HFF-Myc (cell line): ENCODE measurements at places on chromosomes 6 and 20.

GRCh38 chr6:116108836-116109235, 8.2 kb downstream of the NT5DC1 start:
- DNase-seq = no peak

- DNase-seq = no peak
These were observed 465.2 kb downstream of the CD83 start for GRCh38 chr6:14582749-14583148.

GRCh38 chr6:148074291-148074690, 268.3 kb upstream of the SASH1 start:
- no peak for DNase-seq

DNA sequence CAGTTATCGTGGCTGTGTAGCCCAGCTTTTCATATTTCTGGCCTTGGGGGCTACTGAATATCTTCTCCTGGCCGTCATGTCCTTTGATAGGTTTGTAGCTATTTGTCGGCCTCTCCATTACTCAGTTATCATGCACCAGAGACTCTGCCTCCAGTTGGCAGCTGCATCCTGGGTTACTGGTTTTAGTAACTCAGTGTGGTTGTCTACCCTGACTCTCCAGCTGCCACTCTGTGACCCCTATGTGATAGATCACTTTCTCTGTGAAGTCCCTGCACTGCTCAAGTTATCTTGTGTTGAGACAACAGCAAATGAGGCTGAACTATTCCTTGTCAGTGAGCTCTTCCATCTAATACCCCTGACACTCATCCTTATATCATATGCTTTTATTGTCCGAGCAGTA, 475 bp downstream of the OR2B6 start:
- no peak for DNase-seq

DNA sequence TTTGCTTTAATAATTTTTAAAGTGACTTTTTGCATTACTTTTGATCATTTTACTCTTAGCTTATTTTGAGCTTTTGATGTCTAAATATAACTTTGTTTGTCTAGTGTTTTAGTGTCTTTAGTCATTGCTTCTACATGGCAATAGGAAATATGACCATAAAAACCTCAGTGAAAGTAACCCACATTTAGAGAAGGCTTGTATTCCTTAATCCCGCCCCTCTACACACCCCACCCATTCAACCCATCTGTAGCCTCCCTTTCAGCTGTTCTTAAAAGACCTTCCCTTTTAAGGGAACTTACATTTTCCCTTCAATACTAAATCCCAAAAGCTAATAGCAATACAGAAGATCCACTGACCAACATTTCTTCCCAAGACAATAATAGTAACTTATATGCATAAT, 225.4 kb downstream of the LAMA2 start:
- no peak for DNase-seq

DNA sequence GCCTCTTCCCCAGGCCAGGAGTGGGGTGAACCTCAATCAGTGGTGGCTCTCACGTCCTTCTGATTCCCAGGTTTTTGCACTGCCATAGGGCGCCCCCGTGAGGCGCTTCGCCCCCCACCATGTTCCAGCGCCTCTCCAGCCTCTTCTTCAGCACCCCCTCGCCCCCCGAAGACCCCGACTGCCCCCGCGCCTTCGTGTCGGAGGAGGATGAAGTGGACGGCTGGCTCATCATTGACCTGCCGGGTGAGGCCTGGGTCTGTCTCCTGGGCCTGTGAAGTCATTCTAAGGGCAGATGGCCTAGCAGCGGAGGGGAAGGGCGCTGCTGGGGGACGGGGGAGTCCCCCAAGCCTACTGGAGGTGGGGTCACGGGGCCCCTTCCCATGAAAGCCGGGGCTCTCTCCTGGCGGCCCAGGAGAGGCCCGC, 4.5 kb downstream of the TP53INP2 start:
- DNase-seq = no peak

DNA sequence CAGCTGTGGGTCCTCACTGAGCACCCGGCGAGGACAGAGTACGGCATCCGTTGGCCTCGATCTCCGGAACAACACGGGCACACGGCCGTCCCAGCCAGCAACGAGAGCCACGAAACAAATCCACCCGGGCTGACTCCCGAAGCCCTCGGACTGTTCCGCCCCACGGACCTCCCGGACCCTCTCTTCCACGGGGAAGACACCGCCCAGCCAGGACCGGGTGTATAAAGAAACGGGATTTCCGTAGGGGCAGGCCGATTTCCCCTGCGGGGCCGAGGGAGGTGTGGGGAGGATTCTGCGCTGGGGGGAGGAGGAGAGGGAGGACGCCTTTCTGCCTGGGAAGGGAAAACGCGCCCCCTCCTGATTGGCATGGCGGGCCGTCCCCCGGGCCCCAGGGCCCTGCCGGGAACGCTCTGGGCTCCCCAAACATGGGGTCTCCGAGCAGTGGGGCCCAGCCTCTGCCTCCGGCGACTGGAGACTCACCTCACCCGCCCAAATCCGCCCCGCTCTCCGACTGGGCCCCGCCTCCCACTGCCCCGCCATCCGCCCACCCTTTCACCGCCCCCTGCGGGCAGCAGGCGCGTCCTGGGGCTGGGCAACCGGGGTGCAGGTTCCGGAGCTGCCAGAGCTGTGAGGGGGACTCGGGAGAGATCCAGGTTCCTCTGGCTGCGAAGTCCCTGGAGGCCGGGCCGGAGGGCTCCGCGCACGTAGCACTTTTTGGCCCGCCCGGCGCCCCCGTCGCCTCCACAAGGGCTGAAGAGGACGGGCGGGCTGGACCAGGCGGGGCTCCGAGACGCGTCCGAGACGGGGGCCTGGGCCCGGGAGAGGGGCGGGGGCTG, 679 bp upstream of the PPDPF start:
- no peak for DNase-seq

DNA sequence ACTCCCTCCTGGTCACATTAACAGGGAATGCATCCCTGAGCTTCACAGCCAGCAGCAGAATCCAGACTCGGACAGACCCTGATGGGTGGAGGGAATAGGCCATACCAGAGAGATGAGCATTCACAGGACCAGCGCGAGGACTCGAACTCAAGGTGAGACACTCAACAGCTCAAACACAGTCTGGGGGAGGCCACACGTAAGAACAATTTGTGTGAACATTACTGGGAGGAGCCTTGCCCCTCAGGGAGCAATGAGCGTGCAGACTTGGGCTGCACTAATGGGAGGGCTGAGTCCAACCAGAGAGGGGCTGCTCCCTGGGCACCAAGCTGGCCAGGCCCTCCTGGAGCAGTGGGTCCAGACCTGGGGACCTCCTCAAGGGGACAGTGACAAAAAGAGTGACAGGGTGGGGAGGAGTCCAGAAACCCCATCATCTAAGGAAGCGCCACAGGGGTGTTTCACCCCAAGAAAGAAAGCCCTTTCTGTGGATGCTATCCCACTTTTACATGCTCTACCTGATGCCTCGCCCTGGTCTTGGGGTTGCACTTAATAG, 118.4 kb downstream of the MRPL14 start:
- DNase-seq = no peak

- DNase-seq = no peak
These were observed 30.7 kb upstream of the CST5 start for GRCh38 chr20:23910210-23910609.

DNA sequence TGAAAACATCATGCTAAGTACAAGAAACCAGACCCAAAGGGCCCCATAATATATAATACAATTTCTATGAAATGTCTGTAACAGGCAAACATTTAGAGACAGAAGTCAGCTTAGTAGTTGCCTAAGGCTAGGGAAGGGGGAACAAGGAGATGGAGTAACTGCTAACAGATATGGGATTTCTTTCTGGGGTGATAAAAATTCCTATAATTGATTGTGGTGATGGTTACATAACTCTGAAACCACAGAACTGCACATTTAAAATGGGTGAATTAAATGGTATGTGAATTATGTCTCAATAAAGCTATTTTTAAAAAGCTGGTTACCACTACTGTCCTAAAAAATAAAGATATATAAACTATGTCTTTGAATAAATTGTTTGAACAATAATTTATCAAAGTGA, 3.2 kb downstream of the CEP162 start:
- DNase-seq = no peak

GRCh38 chr6:18090349-18090786, 32.1 kb downstream of the NHLRC1 start:
- no peak for DNase-seq

DNA sequence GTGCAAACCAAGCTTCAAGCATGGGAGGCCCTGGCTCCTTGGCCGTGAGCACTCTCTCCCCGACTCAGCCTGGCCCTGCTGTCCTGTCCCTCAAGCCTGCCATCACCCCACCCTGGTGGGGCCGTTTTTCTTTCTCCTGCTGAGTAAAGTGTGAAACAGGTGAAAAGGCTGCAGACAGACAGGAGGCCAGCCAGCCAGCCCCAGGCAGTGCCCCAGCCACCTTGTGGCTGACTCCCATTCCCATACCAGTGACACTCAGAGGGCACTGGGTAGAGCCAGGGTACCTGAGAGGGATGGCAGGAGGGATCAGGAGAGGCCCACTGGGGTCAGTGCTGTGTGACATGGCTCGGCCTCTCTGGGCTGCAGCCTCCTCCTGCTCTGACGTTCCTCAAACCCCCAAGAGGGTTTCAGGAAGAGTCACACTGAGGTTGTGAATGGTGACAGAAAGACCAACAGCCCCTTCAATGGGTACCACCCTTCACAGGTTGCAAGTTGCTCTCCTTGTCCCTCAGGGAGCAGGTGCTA, 35.9 kb upstream of the BPIFA2 start:
- DNase-seq = no peak

DNA sequence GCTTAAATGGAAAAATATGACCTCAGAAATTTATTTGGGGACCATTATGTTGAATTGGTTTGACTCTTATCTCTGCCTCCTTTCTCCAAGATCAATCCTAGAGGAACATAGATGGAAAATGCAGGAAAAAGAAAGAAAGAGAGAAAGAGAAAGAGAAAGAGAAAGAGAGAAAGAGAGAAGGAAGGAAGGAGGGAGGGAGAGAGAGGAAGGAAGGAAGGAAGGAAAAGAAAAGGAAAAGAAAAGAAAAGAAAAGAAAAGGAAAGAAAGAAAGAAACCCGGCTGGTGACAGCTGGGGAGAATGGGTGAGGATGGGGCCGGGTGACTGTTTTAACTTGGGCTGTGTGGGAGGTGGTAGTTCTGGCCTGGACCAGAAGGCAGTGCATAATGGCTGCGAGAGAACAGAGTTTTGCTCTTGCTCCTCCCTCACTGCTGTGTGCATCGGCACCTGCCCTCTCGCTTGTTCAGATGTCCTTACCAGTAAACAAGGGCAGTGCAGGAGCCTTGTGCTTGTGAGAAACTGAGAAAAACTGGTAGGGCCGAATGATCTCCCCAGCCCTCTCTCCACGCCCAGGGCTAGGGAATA, 24.7 kb downstream of the GLO1 start:
- no peak for DNase-seq

DNA sequence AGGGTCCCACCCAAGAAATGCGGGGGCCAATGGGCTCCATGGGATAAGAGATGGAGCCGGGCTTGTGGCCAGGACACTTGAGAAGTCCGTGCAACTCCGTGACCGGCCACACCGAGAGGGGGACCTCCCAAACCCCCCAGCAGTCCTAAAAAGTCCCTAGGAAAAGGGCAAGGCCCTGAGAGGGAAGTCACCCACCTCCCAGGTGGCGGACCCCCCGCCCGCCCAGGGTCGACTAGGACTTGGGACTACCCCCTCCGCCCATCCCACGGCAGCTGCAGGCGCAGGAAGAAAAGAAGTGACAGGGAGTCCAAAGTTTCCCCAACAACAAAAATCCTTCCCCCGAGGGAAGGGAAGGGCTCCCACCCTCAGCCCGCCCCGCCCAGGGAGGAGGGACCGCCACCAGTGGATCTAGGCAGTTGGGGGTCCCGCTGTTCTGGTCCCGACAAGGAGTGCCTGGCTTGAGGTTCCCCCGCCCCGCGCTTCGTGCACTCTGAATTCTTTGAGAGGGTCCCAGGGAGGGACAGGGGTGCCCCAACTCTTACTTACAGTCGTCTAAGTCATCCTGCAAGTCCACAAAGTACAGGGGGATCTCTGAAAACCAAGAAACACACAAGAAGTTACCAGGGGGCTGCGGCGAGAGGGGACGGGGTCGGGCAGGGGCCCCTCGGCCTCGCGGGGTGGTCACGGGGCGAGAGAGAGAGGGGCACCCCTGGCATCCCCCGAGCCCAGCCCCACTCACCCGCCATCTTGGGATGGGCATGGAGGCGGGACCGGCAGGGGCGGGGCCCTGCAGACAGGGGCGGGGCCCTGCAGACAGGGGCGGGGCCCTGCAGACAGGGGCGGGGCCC, 611 bp upstream of the RAB22A start:
- no peak for DNase-seq

GRCh38 chr20:32333988-32334885, 23.9 kb upstream of the ASXL1 start:
- DNase-seq = no peak

GRCh38 chr6:155130161-155130853, 133.5 kb upstream of the CLDN20 start:
- no peak for DNase-seq

DNA sequence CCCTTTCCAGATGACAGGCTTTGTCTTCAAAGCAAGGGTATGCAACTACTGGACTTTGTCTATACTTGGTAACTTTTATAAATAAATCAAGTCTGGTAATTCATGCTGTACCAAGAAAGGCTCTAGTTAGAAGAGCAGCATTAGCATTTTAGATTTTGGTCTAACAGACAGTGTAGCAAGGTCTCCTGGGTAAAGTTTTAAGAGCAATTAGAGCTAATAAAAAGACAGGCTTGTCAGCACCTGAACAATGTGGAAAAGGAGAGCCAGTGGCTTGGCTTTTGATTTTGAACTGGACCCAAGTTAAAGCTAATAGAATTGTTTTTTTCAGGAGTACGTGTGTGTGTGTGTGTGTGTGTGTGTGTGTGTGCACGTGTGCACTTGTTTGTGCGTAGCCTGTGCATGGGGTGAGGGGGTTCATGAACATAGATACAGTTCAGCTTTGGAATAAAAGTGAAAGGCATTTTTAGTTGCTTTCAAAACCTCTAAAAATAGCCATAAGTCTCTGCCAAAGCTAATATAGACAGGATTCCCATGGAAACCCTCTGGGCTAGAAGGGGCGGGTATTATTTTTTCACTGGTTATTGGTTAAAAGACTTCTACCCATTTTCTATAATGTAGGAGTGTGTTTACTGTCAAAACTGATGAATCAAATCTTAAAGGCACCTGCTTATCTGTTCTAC, 138.4 kb downstream of the KCNQ5 start:
- DNase-seq = no peak

- DNase-seq = no peak
These were observed 50.0 kb upstream of the DTNBP1 start for GRCh38 chr6:15712797-15713196.

DNA sequence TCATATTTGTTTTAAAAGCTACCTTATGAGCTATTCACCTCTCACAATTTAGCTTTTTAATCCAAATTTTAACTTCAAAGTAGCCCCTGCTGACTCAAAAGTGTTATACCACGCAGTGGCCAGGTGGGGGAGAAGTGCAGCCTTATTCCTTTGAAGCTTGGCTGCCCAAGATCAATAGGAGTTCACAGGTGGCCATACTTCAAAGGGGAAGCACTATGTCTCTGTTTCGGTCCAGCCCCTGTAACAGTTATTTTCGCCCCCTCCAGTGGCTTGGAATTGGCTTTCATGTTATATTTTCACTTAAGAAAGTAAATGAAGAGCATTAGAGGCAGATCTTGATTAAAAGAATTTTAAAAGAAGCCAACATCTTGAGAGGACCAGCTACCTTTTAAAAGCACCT, 608.4 kb downstream of the EPHA7 start:
- no peak for DNase-seq
